ENCODE measurements at places on chromosomes 3 and 15.

DNA sequence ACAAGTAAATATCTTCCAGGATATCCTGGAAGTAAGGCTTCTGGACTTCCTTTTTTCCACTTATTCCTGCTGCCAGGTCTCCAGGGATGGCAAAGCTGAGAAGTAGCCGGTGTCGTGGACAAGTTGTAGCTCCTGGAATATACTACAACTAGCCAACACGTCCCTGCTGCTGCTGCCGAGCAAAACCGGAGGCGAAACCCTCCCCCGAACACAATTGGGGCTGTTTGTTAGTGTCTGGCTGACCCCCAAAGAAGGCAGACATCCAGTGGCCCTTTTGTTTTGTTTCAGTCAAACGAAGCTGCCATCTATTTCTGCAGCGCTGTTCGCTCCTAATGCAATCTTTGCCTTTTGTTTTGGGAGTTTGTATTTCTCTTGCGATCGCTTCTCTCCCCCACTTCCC is 45.3 kb upstream of the EIF5A2 start:
- DNase-seq: no peak

DNA sequence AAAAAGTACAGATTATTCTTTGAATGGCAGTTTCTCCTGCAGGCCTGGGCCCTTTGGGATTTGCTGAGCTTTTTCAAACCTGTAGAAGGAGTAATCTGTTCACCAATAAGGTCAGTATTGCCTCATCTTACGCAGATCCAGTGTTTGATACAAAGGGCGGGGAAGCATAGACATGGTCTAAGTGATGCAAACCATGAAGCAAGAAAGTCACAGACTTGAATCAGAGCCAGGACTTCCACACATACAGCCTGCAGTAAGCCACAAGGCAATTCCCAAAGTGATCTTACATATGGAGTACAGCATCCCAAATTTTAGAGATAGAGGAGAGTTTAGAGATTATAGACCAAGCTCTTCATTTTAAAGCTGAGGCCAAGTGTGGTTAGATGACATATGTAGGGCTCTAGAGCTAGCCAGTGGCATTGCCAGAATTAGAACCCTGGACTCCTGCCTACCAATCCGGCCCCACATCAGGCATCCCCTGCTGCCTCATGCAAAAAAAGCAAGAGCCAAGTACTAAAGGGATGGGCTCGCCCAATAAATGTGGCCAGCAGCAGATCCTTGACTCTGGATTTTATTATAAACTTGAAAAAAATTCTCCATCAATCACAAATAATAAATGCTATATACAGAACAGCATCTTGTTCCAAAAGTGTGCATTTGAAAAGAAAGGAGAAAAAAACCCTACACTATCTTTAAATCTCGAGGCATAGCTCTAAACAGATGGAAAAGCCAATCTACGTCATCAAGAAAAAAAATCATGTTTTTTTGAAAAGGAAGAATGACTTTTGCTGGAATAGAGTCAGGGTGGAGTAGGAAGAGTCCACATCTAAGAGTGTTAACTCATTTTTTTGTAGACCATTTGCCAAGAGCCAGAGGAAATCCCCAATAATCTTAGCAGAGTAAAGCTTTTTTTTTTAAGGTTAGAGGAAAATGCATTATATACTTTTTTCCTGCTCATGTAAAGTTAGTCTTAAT is 24.0 kb downstream of the ABI3BP start:
- no peak for DNase-seq

DNA sequence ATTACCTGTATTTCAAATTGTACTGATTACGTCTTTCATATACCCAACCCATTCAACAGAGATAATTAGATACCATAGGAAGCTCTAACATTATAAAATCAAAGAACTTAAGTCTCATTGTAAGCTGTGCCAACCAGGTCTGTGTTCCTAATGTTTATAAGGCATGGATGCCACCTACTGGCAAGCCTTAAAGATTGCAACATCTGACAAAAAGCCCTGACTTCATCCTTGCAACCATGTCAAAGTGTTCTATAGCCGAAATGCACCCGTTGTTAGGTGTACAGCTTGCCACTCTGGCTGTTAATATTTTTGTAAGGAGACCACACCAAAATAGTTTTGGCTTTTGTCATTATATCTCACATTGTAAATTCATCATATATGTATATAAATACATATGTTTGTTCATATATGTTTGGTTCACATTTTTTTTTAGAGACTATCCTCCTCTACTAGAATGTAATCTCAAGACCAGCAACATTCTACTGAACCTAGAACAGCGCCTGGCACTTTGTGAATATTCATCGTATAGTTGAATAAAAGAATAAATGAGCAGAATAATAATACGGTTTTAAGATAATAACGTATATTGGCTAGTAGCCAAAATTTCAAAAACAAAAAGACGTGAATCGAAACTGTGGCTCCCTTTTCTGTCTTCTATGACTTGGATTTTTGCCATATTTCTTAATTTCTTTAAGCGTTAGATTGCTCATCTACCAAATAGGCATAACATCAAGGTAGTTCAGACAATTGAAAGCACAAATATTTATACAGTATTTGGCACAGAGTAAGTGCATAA is 258.1 kb downstream of the TBL1XR1 start:
- DNase-seq: no peak

- no peak for DNase-seq
These were observed 36.1 kb downstream of the TRANK1 start for GRCh38 chr3:36908647-36909180.

- no peak for DNase-seq
These were observed 356.5 kb upstream of the IL12A start for GRCh38 chr3:159632128-159632527.

- DNase-seq: no peak
These were observed 50.7 kb upstream of the RAD18 start for GRCh38 chr3:9013782-9014563.

DNA sequence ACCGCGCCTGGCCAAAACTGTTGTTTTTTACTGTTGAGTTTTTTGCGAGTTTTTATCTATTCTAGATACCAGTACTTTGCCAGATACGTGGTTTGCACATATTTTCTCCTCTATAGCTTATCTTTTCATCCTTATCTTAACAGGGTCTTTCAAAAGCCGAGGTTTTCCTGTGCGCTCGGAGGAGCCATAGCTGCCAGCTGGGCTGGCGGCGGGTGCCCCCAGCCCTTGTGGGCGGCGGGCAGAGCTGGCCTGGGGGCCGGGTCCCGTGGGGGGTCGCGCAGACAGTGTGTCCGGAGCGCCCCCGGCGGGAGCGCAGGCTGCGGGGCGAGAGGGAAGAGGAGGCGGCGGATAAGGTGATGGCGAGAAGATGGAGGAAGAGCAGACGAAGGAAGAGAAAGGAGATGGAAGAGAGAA is 11.1 kb upstream of the EIF4A2 start:
- no peak for DNase-seq

DNA sequence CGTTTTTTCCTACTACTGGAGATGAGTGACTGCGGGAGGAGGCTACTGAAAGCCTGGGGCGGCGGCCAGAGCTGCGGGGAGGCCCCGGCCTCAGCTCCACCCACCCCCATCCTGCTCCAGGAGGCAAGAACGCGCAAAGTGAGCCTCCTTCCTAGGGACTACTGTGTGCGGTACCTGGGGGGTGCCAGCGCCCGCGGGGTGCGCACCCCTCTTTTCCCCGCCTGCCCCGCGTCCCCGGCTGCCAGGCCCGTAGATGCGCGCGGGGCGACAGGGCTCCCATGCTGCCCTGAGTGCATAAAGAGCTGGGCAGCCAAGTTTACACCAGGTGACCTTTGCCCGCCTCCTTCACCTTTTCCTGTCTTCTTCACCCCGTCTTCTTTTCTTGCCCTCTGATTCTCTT is 2.5 kb upstream of the USF3 start:
- no peak for DNase-seq

GRCh38 chr15:99344639-99345038 is 93.4 kb downstream of the LRRC28 start:
- no peak for DNase-seq

DNA sequence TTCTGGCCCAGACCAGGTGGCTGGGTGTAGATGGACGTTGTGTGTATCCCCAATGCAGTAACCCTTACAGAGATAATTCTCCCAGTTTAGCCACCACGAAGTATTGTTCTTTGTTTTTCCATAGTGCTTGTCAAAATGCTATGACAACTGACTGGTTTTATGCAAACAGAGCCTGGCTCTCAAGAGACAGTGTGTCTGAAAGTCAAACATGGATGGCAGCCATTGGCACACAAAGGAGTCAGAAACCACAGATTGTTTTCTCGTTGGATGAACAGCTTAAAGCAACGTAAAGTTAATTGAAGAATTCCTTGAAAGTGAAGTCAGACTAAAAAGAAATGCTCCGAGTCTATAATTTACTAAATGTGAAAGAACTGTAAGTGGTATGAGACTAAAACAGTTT is 91.2 kb downstream of the FILIP1L start:
- DNase-seq: no peak

DNA sequence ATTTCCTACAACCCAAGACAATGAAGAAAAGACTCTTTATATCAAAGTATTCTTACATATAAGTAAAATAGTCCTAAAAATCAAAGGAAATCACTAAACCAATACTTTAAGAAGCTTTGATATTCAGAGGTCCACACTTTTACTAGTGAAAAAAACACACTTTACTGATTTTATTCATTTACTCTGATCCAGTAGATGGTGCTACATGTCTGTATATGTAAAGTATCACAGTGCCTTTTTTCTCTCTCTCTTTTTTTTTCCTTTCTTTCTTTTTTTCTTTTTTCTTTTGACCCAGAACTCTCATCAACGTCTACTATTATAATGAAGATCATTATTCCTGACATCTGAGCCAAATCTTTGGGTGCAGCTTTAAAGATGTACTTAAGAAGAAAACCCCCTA is 10.8 kb upstream of the CCDC39 start:
- DNase-seq: no peak

DNA sequence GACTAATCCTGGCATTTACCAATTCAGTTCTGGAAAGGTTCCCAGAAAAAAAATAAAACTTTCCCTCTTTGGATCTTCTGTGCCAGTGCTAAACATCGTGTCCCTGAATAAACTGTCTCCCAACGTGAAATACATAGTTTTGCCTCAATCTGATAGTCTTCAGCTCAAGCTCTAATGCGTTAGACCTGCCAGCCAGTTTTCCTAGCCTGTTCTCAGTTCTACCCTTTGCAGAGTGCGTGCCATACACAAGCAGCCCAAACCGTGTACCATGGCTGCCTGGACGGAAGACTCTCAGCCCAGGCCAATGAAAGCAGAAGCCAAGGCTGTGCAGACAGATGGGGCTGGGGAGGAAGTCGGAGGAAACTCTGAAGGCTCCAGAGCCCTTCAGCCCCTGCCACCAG is 11.4 kb upstream of the OCA2 start:
- no peak for DNase-seq

GRCh38 chr15:62306851-62307504 is 141.9 kb upstream of the C2CD4B start:
- no peak for DNase-seq

DNA sequence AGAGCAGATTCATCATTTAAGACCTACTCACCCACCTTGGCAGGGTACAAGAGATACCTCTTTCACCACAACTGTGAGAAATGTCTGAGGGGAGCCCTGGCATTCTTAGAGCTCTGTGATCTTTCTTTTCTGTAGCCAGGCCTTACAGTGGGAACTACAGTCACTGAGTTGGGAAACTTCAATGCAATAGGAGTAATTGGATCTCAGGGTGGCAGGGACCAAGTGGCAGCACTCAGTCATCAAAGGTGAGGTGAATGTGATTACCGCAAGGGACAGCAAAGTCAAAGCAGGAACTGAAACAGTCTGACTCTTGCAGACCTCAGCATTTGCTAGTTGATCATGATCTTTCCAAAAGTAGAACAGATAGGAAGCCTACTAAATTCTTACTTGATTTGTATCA is 7.2 kb upstream of the MCF2L2 start:
- no peak for DNase-seq

GRCh38 chr15:67063689-67064606 is 1.5 kb upstream of the SMAD3 start:
- DNase-seq: no peak

DNA sequence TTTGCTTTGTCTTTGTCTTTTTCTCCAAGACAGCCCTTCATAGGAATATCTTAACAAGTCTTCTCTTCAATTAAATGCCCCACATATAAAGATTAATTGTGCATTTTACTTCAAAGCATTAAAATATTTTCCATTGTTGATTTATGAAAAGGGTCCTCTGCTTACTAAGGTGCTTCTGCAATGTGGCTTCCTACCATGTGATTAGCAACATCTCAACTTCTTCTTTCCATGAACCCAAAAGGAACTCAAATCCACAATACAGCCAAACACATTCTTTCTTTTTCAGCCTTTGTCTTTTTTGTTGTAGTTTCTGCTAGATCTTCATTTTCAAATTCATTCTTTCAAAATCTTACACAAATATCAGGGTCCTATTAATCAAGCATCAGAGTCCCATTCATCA is 309.2 kb downstream of the NSUN3 start:
- DNase-seq: no peak

- no peak for DNase-seq
These were observed 229.9 kb upstream of the LRTM1 start for GRCh38 chr3:55157731-55158130.

DNA sequence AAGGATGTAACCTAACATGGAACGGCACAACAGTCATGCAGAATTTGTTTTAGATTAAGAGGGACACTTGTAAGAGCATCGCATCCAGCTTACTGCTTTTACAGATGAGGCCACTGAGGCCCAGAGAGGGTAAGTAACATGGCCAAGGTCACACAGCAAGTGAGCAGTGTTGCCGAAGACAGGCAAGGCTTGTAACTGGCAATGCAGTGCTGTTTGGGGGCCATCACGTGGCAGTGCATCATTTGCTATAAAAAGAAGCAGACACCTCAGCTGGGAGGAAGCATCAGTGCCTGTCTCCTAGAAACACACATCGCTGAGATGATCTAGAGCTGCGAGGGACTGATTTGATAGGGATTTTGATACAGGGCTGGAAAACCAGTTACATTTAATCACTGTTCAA is 108.2 kb upstream of the PROK2 start:
- no peak for DNase-seq

DNA sequence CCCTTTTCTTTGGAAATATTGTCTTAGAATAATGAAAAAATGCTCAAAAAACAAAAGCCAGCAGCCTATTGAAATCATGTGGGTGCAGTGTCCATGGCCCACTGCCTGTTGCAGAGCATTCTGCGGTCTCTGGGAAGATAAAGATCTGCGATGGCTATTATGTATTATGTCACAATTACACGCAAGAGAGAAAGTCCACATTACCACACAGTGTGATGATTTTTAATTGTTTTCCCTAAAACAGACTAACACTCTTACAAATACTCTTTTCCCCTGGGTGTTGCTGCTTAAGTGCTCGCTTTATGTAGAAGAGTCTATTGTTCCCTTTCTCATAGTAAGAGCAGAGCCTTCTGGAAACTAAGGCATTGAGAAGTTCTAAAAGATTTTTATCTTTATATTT is 32.2 kb downstream of the SSR3 start:
- DNase-seq: no peak

GRCh38 chr15:47661661-47662180 is 55.6 kb upstream of the SEMA6D start:
- DNase-seq: no peak

GRCh38 chr3:65070968-65071367 is 383.2 kb upstream of the ADAMTS9 start:
- no peak for DNase-seq

DNA sequence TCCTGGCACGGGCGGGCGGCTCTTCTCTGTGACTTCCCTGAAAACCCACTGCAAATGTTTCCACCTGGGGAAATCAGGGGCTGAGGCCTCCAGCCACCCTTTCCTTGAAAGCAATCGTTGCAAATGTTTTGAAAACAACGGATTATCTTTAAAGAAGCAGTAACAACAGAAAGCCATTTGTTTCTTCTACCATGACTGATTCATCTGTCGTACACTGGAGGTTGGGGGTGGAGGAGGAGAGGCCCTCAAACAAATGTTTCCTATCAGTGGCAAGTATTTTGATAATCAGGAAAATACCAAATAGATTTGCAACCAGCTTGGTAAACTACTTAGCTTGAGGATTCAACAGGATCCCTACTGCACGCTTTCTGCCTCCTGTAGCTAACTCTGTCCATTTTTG is 114.9 kb downstream of the PDZRN3 start:
- DNase-seq: no peak
